ENCODE measurements at places on chromosomes 5 and 9. TPM values are rescaled to one million over a fixed set of nuclear protein-coding genes. Genes with fewer than 3 reads are reported as not detected.

GRCh38 chr5:139660923-139661814 lies 13.0 kb downstream of the CXXC5 start:
- peak; percentile 91 for DNase-seq

The NTNG2 gene
- polyA plus RNA-seq = 0.40 TPM

The TEX48 gene
- polyA plus RNA-seq = not detected

DNA sequence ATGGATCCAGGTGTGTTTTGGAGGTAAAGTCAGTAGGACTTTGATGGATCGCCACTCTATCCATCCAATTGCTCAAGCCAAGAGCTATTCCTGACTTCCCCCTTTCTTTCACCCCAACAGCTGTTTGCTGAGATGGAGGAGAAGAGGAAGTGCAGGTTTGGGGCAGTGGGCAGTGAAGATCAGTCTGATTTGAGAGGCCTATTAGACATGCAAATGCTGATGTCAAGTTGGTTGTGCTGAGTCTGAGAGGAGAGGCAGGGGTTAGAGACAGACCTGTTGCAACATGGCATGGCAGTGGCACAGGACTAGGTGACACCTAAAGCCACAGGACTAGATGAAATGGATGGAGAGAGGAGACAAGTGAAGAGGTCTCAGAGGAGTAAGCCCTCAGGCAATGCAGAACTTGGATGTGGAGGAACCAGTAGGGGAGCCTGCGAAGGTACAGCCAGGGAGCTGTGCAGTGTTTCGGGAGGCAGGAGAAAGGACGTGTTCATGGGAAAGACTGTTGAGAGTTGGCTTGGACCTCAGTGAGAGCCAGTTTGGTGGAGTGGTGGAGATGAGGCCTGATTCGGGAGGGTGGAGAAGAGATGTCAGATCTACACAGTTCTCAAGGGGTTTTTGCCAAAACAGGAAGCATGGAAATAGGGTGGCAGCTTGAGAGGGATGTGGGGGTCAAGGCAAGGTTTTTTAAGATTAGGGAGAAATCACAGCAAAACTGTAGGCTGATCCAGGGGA lies 175.0 kb downstream of the MACROH2A1 start:
- DNase-seq = no peak

The PCDHA11 gene
- polyA plus RNA-seq = 1.3 TPM

DNA sequence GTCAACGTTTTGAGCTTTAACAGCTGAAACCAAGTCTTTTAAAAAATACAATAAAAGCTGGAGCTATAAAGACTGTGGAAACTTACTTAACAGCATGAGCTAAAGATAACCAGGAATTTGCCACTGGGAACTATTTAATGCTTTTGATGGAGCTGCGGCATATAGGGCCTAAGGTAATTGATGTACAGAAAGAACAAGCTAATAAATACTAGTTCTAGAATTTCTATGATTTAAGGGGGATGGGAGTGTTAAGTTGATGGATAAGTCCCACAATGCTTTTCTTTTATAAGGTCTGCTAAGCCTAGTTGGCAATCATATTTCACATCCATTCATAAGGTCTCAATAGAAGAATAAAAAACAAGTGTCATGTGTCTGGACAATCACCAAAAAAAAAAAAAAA lies 334.0 kb upstream of the DMAC1 start:
- DNase-seq = no peak

GRCh38 chr9:73844135-73844534 lies 653.0 kb upstream of the RORB start:
- DNase-seq = no peak

DNA sequence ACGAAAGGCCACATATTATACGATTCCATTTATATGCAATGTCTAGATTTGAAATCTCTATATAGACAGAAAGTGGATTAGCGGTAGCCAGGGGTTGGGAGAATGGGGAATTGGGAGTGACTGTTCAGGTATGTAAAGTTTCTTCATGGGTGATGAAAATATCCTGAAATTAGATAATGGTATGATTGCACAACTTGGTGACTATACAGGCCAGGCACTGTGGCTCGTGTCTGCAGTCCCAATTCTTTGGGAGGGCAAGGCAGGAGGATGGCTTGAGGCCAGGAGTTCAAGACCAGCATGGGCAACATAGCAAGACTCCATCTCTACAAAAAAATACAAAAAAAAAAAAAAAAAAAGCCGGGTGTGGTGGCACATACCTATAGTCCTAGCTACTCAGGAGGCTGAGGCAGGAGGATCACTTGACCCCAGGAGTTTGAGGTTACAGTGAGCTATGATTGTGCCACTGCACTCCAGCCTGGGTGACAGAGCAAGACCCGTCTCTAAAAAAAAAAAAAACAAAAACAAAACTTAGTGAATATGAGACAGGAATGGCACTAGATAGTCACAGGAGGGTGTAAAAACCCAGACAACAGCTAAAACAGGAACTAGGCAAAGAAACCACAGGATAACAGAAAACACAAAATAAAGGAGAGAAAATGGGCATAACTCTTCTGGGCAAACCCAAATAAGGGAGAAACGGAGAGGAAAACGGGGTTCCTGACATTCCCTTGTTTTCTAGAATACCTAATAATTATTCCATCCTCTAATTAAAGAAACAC lies 72.1 kb upstream of the ZNF618 start:
- no peak for DNase-seq

All from large intestine (tissue), 12 donors.